ENCODE measurements at places on chromosomes 7 and 10.

GRCh38 chr10:62681211-62681940 lies 123.1 kb upstream of the ADO start:
- DNase-seq, result peak; percentile 25

DNA sequence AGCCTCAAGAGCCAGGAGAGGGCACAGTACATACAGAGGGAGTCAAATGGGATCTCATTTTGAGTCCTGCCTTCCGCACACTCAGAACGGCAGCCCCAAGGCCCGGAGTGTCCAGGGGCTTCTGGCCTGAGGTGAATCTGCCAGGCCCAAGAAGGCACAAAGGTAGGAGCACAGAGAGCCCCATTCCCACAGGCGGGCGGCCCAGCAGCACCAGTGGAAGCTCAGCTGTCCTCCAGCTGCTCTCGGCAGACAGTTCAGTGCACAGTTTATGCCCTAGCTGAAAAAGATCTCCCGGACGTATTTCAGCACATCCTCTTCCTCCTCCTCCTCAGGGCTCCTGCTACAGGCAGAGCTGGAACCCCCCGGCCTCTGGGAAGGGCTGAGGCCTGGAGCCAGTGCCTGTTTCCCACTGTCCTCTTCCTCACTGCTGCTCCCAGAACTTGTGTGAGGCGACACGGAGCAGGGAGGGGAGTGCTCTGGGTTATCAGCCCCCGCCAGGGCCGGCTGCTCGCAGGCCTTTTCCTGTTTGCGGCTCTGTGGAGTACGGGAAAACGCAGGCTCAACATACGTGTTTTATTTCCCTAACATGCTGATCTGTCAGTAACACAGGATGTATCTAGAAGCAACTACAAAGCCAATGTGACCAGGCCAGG lies 4.0 kb downstream of the CYREN start:
- DNase-seq, result no peak

GRCh38 chr7:123975084-123975483 lies 50.0 kb downstream of the SPAM1 start:
- DNase-seq, result no peak

- DNase-seq, result no peak
These were observed 116.1 kb upstream of the CDCA7L start for GRCh38 chr7:22061775-22062174.

GRCh38 chr10:15695852-15696251 lies 23.9 kb downstream of the ITGA8 start:
- no peak for DNase-seq
